ENCODE measurements at places on chromosomes 11 and 22.

DNA sequence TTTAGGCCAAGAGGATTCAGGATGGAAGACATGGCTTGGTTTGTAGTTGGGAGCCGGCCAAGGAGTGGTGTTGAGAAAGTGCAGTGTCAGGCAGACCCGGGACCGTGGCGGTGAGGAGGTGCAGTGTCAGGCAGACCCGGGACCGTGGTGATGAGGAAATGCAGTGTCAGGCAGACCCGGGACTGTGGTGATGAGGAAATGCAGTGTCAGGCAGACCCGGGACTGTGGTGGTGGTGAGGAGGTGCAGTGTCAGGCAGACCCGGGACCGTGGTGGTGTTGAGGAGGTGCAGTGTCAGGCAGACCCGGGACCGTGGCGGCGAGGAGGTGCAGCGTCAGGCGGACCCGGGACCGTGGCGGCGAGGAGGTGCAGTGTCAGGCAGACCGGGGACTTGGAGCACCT is 59.7 kb downstream of the LRP5 start:
- DNase-seq: no peak

- DNase-seq: no peak
These were observed 56.2 kb downstream of the DENND5A start for GRCh38 chr11:9208726-9209501.

DNA sequence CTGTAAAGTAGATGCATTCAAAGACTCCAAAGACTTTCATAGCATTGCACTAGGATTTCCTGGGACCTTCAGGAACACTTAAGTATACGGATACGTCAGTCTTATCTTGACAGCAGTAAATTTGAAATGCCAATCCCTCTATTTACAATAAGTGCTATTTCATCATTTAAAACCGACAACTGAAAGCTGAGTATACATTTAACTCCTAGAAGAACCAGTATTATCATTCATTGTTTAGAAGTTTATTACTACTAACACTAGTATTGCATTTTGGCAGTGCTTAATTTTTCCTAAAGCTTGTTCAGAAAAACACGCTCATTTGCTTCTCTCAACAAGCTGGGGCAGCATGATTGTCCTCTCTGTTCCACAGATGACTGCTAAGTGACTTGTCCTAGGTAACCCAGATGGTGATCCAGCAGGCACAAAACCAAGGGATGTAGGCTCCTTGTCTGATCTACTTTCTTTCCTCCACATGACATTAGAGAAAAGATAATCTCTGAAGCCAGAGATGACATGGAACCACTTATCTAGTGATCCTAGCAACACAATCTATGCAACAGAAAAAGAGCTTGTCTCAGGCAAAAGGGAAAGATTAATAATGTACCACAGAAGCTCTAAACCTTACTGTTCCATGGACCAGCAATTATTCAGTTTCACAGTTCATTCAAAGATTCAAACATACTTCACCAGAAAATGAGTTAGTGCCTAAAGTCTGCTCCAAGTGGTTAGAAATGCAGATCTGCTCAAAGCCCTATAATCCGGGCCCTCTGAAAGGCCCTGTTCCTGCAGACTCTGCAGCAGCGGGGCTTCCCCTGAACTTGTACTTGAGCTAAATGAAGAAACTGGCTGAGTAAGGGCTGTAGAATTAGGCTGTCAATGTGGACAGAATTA is 5.2 kb downstream of the MAML2 start:
- DNase-seq: no peak

- no peak for DNase-seq
These were observed 1.7 kb downstream of the MN1 start for GRCh38 chr22:27799827-27800249.

DNA sequence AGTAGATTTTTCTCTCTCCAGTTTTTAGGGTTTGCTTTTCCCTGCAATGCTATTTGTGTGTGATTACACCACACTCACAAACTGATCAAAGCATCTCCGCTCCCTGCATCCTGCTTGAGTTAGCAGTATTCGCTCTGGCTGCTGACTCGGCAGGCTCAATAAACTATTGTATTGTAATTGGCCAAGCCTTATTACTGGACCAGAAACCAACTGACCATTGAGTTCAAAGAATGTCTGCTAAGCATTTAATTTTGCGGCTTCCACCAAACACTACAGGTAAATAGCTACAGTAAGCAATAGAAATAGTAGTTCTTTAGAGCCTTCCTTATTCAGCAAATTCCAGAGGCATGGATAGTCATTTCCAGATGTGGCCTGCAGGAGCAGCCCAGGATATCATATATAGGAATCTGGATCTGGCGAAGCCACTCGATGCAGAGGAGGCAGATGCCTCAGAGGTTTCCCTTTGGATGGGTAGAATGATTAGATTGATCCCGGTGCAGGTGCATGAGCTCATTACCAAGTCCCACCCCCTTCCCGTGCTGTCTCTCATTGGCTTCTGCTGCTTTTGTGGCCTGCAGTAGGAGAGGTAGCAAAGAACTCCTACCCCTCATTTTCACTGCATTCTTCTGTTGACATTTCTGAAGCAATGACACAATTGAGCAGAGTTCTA is 77.3 kb downstream of the COMMD9 start:
- no peak for DNase-seq

- DNase-seq: no peak
These were observed 989.3 kb downstream of the BRD1 start for GRCh38 chr22:48838376-48838775.

DNA sequence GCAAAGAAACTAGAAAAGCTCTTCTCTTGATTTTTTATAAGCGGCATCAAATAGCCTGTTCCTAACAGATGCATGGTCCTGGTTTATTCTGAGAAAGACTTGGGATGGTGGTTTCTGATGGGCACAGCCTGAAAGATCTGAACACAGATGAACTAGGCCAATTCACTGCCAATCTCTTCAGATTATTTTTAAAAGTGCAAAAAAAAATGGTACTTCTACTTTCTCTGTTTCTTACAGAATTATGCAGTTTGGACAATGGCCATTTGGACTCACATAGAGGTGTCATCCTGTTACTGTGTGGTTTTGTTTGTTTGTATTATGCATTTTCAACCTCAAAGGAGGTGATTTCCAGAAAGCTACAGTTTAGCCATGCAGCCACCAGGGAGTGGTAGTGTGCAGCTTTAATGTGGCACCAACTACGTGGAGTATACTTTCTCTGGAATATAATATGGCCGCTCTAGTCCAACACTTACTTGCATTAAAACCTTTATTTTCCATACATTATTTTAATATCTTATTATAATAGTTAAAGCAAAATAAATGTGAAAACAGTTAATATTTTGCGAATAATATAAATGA is 469.8 kb upstream of the KIRREL3 start:
- no peak for DNase-seq

- DNase-seq: no peak
These were observed 3.2 kb downstream of the TUBA8 start for GRCh38 chr22:18113680-18114394.

DNA sequence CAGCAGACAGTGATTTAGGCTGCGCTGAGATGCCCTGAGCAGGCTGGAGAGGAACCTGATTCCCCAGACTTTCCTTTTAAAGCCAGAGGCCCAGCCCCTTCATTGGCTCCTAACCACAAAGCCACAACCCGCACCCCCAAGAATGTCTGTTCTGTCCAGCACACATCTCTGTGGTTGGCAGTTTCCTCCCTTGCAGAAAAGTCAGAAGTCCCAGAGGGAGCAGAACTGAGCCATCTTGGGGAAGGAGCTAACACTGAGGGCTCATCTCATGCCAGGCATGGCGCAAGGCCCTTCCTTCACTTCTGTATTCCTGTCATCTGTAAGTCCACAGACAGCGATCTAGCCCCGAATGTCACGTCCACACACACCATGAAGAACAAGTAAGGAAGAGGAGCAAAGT is 97.1 kb upstream of the SYT13 start:
- DNase-seq: no peak

DNA sequence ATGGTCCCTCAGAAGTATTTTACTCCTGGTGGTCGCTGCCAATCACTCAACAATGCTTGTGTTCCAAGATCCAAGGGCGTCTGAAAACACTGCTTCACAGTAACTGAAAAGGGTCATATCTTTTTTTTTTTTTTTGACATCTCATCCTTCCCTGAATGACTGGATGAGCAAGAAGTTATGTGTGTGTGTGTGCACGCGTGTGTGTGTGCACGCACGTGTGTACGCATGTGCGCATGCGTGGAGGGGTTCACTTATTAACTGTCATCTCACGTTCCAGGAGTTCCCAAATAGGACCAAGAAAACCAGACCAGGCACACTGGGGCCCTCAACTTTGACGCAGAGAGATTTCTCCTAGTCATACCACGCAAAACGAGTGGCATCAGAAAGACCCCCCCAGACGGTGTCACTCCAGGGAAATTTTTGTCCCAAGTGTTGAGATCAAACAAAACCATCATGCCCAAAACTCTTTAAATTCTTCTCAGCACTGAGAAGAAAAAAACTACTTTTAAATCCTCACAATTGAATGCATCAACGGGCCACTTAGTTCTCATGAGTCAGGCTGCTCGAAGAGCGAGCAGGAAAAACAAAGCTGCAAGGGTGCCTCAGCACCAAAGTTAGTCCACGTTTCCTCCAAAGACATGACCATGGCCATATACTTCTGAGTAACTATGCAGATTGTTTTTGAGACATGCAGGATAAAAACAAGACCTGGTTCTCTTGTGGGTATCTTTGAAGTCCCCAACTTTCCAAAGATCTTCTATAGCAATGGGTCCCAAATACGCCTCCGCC is 12.9 kb downstream of the MN1 start:
- no peak for DNase-seq

GRCh38 chr11:449889-450808 is at the start of gene PTDSS2:
TSS of gene PTDSS2 (plus strand) at chr11:450279. CDS start at chr11:450456, 177 bp downstream.
- peak; percentile 89 for DNase-seq

- no peak for DNase-seq
These were observed 61.1 kb downstream of the KIAA1671 start for GRCh38 chr22:25013607-25014006.

- no peak for DNase-seq
These were observed 29.5 kb downstream of the STK33 start for GRCh38 chr11:8564526-8564925.

- DNase-seq: no peak
These were observed 61.7 kb downstream of the DDI1 start for GRCh38 chr11:104098132-104098531.

GRCh38 chr11:96465512-96465911 is 75.7 kb downstream of the JRKL start:
- no peak for DNase-seq

GRCh38 chr11:31720225-31720624 is 90.9 kb downstream of the PAX6 start:
- DNase-seq: no peak

Measured in stimulated activated CD8-positive, alpha-beta memory T cell treated with anti-CD3 and anti-CD28 coated beads, Interleukin-2, amount 100 ng/mL, for 1 hour (primary cell).